Activated CD8-positive, alpha-beta memory T cell treated with anti-CD3 and anti-CD28 coated beads, Interleukin-2, amount 50 U/mL, for 48 hours (primary cell): ENCODE measurements at places on chromosomes 3 and 15.

GRCh38 chr15:53434174-53434678, 325.2 kb downstream of the WDR72 start:
- no peak for DNase-seq

DNA sequence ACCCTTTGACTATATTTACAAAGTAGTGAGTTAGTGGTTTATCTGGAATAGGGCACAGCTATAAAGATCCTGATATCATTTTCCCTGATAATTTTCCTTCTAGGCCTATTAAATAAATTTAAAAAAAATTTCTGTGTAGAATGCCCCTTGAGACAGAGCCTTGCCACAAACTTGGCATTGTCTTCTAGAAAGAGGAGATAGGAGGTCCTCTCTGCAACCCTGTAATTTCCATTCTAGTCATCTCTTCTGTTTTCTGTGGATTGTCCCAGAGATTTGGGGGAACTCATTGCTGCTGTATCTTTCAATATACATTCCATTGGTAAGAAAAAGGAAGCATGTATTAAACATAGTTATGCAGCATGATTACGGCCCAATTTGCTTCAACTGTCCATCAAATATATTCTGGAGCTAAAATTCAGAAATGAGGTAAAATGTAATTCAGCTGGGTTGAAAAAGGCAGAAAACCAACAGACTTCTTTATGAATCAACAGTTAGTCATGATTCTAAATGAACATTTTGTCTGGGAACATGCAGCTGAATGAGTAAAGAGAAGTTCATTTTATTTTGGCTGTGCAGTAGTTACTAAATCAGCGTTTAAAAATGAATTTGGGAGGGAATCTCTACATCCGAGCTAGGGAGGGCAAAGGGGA, 401.1 kb downstream of the NAALADL2 start:
- no peak for DNase-seq

- DNase-seq = no peak
Measured at GRCh38 chr15:45084163-45084562, 29.8 kb downstream of the DUOX2 start.

DNA sequence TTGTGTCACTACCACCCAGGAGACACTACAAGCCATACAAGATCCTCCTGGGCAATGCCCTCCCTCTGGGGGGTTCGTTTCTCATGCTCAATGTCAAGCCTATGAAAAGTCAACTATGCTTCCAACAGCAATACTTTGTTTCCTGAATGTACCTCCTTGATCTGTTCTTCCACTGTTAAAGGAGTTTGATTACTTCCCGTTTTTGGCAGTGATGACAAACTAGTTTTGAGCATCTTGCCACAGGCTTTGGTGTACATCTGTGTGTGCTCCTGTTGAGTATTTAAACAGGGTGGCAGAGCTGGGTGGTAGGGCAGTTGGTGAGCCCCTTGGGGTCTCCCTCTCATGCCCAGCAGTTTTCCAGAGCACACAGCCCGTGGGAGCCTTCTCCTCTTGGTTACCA, 81.4 kb downstream of the IL12A start:
- DNase-seq = no peak

GRCh38 chr3:46429250-46429649, 22.2 kb downstream of the CCRL2 start:
- DNase-seq = no peak

GRCh38 chr15:41160639-41161315, 44.7 kb upstream of the INO80 start:
- no peak for DNase-seq

DNA sequence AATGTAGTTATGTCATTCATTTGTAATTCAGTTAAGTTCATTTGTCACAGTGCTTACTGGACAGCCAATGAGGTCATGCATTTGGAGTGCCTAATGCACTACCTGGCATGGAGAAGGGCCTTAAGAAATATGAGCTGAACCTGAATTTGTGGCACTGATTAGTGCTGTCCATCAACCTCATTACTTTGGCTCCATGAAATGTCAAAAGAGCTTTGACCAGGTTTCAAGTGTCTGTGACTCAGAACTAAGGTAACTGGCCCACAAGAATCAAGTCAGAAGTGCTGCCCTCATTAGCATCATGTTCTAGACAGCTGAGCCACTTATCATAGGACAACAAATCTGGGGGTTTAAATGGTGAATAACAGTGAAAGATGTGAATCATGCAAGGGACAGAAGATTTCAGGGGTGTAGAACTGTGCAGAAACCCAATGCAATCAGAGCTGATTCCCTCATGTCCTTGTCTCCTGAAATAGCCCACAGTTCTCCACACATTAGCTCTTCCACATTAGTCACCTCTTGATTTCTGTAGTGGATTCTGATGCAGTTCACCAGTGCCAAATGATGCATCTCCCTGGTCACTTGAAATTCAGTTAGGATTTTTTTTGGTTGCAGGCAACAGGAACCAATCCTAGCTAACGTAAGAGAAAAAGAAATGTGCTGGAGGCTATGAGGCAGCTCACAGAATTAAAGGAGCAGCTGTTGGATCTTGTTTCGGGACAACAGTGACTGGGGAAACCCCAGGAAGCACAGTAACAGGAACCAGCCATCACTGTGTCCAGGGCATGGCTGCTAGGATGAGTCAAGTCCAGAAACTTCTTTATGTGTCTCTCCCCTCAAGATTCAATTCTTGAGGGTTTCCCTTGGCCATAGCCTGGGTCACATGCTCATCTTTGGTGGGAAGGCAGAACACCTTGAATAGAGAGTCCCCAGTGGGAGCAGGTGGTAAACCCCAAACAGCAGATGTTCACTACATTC, 38.7 kb downstream of the CHST2 start:
- DNase-seq = no peak

DNA sequence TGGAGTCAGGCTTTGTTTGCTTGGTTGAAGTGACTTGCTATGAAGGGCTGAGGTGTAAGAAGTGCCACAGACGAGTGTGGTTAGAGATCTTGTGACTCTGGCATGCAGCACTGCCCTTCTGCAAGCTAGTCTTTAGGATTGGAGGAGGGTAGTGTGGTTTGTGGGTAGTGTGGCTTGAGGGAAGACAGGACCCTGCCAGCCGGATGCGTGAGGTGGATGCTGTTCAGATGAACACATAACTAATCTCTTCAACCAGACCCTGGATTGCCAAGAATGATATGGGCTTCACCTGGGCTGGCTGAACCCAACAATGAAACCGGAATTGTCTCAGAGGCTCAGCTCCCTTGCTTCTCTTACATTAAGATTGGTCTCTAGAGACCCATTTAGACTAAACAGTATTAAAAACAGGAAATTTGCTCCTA, 32.7 kb downstream of the STARD9 start:
- DNase-seq = peak; percentile 74

GRCh38 chr15:84697236-84697990, 18.5 kb downstream of the SEC11A start:
- DNase-seq = no peak

GRCh38 chr3:16767006-16767405, 117.7 kb upstream of the PLCL2 start:
- no peak for DNase-seq

- peak; percentile 59 for DNase-seq
Measured at GRCh38 chr3:168249550-168250414, 154.1 kb upstream of the GOLIM4 start.

DNA sequence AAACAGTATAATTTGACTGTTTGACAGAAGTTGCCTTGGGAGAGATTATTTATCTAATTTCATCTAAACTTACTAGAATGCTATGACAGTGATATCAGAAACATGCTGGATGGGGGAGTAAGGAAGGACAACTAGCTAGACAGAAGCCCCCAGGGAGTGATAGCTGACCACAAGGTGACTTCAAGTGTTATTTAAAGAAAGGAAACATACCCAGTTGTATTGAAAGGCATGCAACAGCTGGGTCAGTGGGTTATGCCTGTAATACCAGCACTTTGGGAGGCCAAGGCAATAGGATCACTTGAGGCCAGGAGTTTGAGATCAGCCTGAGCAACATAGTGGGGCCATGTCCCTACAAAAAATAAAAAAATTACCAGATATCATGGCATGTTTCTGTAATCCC, 69.6 kb downstream of the SLC49A4 start:
- DNase-seq = no peak

DNA sequence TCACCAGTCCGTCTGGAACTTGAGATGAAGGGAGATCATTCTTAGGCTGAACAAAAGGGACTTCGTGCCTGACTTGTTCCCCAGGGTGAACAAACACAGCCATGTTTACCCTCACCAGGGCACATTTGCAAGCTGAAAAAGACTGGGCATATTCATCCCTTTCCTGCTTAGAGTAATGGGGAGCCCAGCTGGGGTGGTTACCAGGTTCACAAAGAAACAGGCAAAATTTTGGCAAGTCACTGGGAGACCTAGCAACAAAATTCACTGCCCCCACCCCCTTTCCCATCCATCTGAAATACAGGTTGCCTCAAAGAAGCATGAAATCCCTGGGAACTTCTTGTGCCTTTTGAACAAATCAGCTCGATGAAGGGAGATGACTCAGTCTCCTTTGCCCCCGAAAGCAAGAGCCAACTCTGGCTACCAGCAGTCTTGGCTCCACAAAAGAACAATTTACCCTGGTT, 775.0 kb downstream of the SQOR start:
- DNase-seq = no peak

DNA sequence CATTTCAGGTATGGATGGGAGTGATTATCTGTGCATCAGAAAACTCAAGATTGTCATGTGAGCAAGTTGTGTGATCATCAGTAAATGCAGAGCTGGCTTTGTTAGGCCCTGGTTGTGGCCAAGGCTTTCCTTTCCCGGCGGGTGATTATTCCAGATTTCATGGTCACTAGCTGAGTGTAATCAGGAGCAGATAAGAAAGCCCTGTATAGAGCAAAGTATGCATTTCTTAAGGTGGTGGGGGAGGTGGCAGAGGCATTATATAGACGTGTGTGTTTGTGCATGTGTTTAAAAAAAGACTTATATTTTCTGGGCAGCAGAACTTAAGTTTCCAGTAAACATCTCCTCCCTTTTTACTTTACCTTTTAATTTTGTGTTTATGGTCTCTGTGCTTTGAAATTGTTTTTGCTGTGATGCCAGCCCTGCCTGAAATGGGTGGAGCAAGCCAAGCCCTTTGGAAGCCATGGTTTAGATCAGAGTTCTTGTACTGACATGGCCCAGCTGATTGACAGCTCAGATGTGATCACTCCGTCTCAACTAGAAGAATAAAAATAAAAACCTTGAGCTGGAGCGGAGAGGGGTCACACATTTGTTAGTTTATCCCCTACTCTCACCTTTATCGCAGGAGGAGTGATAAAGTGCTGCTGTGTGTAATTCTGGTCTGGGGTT, 22.2 kb downstream of the SMAD3 start:
- no peak for DNase-seq

GRCh38 chr3:160697637-160698380, 20.8 kb downstream of the ARL14 start:
- no peak for DNase-seq
